ENCODE measurements at places on chromosomes 6 and 20.
A peak's percentile ranks its signal among the peaks of the same experiment; 100 is the strongest.

DNA sequence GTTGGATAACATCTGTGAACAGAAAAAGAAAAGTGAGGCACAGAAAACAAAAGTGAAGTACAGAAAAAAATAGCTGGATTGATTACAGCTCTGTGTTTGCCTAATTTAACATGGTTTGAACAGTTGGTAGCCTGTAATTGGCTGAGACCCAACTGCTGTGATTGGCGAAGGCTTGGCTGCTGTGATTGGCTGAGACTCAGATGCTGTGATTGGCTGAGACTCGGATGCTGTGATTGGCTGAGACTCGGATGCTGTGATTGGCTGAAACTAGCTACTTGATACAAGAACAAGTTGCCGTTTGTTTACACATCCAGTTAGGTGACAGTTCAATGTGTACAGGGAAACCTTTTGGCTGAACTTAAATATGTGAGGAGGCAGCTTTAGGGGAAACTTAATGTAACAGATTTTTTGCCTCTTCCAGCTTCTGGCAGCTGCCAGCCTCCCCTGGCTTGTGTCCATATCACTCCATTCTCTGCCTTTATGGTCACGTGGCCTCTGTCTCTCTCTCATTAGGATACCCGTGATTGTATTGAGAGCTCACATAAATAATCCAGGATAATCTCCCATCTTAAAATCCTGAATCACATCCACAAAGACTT, 223.4 kb upstream of the FOXA2 start:
- no peak for DNase-seq

- no peak for DNase-seq
These were observed 864.2 kb downstream of the KIF16B start for GRCh38 chr20:15708984-15709598.

DNA sequence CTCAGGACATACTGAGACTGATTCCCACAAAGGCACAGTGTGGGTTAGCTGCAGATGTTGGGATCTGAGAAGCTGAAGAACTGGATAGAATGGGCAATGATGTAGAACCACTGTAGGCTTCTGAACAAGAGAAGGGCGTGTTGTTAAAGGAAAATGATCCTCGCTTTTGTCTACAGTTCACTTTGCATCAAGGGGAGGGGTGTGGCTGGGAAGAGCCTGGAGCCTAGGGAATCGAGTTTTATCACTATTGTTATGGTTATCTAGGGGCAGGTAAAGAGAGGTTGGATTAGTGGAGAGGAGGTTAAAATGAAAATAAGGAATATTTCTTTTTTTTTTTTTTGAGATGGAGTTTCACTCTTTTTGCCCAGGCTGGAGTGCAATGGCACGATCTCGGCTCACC, 768.1 kb downstream of the KIF16B start:
- DNase-seq = no peak

DNA sequence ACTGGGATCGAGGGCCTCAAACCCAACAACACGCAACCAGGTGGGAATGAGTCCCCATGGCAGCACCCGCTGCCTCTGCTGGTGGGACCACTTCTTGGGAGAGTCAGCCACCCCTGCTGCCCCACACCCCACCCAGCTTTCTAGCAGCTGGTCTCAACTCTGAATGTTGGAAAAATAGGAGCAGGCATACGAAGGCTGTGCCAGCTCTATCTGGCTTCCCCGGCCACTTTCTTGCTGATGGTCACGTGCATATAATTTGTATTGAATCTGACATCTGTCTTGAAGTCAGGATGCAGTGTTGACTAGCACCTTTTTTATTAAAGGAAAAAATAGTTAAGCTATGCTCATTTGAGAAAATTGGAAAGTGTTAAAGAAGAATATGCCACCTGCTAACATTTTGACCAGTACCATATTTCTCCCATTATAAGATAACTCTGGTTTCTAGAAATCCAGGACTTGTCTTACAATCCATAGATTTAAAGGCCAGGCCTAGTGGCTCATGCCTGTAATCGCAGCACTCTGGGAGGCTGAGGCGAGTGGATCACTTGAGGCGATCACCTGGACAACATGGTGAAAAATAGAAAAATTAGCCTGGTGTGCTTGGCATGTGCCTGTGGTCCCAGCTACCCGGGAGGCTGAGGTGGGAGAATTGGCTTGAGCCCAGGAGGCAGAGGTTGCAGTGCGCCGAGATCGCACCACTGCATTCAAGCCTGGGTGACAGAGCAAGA, 26.9 kb upstream of the MAPRE1 start:
- no peak for DNase-seq

- DNase-seq = no peak
These were observed 7.6 kb upstream of the EMILIN3 start for GRCh38 chr20:41373931-41374920.

DNA sequence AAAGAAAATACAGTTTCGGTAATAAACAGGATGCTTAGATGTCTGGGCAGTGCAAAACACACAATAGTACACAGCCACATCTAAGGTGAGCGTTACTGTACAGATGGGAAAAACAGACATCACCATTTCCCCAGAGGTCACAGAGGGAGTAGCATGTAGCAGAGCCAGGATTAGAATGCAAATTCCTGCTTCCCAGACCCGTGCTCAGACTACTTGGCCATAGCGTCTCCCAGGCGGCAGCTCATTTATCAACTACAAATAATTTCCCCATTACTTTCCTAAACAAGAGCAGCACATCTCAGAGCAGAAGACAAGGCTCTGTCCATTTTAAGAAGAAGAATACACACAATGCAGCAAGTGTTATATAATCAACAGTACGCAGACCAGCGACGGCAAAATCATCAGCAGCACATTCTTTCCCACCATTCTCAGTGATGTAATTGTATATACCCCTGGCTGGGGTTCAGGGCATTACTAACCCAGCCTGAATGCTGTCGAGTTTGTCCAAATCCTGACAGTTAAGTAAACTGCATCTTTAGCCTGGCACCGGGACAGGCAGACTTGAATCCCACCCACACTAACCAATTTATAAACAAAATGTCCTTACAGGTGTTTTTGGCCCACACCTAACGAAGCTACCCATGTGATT, 61.9 kb downstream of the CNKSR3 start:
- DNase-seq = peak; percentile 86

- no peak for DNase-seq
These were observed 62.2 kb upstream of the PDE10A start for GRCh38 chr6:165725201-165725600.

GRCh38 chr20:32925481-32926196, 66.9 kb downstream of the EFCAB8 start:
- no peak for DNase-seq

GRCh38 chr6:3456898-3457709, at the start of gene SLC22A23:
Gene SLC22A23 (minus strand): TSS chr6:3457050. CDS start chr6:3456559, 491 bp downstream.
- no peak for DNase-seq

DNA sequence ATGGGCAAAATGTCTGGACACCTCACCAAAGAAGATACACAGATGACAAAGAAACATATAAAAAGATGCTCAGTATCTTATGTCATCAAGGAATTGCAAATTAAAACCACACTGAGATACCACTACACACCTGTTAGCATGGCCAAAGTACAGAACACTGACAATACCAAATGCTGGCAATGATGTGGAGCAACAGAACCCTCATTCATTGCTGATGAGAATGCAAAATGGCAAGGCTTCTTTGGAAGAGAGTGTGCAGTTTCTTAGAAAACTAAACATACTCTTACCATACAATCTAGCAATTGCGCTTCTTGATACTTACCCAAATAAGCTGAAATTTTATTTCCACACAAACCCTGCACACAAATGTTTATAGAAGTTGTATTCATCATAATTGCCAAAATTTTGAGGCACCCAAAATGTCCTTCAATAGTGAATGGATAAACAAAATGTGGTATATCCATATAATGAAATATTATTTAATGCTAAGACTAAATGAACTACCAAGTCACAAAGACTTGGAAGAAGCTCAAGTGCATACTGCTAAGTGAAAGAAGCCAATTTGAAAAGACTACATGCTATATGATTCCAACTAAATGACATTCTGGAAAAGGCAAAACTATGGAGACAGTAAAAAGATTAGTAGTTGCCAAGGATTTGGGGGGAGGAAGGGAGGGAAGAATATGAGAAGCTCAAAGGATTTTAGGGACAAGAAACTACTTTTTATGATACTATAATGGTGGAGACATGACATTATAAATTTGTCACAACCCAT, 50.7 kb downstream of the TNFAIP3 start:
- no peak for DNase-seq

GRCh38 chr20:61042506-61043385, 209.3 kb upstream of the CDH4 start:
- DNase-seq = no peak

GRCh38 chr6:2641044-2641725, 109.5 kb downstream of the MYLK4 start:
- no peak for DNase-seq

DNA sequence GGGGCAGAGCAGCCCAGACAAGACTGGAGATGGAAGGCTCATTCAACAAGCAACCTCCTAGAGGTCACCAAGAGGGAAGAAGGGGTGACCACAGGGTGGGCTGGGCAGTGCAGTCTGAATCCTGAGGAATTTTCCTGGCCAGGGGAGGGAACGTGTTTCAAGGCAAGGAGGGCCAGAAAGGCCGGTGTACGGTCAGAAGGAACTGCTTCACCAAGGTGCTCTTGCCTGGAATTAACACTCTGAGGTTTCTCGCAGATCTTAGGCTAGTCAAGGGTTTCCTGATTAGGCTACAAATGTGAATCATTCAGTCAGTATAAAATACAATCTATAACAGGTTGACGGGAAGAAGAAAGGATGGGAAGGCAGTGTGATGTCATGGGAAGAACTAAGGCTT, 199.3 kb downstream of the LRFN2 start:
- no peak for DNase-seq

- peak; percentile 32 for DNase-seq
These were observed 7.8 kb upstream of the BTN3A1 start for GRCh38 chr6:26394289-26394688.

GRCh38 chr6:28280595-28281287, 631 bp upstream of the PGBD1 start:
- DNase-seq = no peak

DNA sequence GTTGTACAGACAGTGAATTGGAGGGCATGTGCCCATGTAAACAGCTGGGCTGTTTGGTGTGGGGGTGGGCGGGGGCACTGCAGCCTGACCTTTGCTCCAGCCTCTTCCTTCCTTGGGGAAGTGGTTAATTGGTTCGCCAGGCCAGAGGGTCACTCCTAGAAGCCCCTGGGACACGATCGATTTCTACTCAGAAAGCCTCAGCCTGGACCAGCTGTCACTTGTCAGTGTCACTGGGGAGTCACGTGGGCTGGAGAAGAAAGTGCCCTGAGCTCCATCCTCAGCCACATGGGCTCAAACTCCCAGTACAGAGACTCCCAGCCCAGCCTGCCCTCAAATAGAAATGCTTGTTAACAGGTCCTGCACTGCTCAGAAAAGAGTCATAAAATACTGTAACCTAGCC, 423.8 kb upstream of the SULF2 start:
- no peak for DNase-seq

- no peak for DNase-seq
These were observed 7.2 kb downstream of the GTF3C6 start for GRCh38 chr6:110965629-110966229.

DNA sequence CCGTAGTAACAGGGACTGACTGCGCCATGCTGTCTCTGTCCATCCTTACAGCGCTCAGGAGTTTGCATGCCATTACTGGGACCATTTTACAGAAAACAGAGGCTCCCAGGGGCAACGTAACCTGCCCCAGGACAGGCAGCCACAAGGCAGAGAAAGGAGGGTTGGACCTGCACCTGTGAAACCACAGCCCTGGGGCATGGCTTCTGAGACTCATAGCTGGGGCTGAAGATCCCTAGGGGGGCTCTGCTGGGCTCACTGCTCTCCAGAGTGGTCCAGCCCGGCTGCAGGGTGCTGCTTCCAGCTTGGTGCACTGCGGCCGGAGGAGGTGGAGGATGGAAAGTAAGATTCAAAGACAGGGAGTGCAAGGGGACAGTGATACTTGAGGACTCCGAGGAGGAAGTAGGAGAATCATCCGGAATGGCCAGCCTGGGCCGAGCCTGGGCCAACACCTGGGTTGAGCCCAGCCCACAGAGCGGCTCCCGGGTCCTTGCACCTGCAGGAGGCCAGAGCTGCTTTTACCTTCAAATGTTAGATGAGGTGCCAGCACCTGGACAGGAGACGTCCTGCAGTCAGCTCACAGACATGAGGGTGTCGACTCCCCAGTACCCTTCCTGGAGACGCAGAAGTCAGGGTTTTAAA, 183.2 kb downstream of the CDH4 start:
- DNase-seq = no peak

GRCh38 chr20:59751075-59751711, 146.9 kb downstream of the PHACTR3 start:
- DNase-seq = no peak

DNA sequence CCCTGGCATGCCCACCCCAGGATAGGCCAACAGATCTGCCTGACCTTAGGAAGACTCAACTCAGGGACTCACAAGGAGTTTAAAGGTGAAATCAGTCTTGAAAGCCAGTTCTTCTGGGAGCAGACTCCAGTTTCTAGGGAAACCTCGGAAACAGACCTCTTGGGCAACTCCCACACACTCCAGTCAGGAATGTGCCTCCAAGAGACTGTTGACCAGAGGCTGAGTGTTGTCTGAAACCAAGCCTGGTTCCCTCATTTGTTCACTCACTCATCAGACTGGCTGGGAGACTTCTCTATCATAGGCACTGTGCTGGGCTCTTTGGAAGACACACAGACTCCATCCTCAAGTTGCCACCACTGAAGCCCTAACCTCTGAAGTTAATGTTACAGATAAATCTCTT, 1.8 kb downstream of the TREM1 start:
- no peak for DNase-seq

DNA sequence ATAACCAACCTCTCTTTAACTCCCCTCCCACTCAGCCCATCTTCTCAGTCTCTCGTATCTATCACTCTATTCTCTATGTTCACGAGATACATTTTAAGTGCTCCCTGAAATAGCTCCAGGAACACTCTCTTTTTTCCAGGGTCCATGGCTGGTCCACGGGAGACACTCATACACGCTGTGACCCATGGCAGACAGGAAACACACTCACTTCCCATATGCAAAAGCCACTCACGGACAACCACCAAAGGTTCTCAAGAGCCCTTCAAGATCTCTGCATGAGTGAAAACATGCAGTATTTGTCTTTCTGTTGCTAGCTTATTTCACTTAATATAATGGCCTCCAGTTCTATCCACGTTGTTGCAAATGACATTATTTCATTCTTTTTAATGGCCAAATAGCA, 71.4 kb upstream of the PCSK2 start:
- no peak for DNase-seq

DNA sequence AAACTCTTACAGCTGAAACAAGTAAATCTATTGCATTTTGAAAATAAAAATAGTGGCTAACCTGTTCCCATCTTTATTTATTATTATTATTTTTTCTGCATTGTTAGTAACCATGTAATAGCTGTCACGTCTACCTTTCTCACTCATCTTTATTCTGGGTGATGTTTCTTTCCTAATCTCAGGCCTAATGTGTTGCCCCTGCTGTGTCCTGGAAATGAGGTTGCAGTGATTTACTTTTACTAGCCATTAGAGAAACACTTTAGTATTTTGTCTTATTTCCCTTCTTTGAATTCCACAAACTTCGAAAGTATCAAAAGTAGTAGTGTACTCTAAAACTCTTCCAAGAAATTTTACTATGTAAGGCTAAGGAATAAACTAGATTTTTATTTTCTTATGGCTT, 546.9 kb downstream of the GRIK2 start:
- DNase-seq = no peak

Measured in AG04450 (cell line).